COR-L47 (cell line): ENCODE measurements at places on chromosomes 6 and 20.

DNA sequence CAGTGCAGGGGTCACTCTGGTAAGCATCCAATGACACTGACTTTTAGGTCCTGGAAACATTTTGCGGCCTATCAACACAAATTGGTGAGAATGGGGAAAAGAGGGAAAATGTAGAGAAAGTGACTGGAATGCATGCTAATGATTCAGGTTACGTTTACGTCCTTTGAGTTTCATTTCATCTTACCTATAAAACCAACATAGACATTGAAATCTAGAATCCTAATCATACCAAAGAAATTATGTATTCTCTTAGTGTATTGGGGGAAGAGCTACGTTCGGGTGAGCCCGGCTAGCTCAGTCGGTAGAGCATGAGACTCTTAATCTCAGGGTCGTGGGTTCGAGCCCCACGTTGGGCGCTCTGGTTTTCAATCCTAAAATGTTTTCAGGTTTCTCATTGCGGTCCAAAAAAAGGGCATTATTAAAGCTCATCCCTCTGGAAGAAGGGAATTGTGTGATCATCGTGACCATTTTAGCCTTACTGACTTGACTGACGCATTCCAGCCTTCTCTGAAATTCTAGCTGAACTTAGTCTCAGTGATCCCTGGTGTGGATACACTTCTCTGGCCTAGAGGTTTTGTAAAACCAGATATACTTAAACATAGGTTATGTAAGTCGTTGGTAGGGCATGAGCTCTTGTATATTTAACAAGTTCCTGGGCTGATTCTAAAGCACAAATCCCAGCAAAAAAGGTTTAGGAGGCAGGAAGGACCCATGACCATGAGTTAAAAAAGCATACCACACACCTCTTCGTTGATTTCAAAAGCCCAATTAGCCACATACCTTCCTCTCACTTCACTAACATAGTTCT, 18.3 kb downstream of the HMGN4 start:
- peak; percentile 55 for DNase-seq

GRCh38 chr6:73064266-73064665, 161.0 kb downstream of the KHDC1L start:
- no peak for DNase-seq

DNA sequence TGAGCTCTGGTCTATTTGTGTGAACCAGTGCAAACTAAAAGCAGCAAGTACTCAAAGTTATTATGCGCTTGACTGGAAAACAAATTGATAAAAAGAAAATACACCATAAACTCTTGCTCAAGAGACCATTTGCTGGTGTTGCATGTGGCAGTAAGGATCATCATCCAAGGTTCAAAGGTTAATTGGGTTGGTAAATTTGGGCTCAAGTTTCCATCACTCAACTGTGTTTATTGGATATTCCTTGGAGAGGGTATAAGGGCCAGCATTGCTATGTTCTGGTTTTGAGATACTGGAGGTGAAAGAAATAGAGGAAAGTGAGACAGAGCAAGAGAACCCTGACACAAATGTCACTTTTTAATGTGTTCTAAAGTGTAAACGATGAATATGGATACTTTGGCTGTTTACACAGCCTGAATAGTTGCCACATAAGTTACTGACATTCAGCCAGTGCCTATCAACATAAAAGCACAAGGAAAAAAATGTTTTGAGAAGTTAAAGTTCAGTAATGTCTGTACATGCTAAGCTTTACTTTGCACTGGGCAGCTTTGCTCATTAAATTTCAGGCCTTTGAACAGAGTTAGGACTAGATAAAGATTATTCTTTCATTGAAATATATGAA, 736.1 kb downstream of the HDGFL1 start:
- DNase-seq: no peak

DNA sequence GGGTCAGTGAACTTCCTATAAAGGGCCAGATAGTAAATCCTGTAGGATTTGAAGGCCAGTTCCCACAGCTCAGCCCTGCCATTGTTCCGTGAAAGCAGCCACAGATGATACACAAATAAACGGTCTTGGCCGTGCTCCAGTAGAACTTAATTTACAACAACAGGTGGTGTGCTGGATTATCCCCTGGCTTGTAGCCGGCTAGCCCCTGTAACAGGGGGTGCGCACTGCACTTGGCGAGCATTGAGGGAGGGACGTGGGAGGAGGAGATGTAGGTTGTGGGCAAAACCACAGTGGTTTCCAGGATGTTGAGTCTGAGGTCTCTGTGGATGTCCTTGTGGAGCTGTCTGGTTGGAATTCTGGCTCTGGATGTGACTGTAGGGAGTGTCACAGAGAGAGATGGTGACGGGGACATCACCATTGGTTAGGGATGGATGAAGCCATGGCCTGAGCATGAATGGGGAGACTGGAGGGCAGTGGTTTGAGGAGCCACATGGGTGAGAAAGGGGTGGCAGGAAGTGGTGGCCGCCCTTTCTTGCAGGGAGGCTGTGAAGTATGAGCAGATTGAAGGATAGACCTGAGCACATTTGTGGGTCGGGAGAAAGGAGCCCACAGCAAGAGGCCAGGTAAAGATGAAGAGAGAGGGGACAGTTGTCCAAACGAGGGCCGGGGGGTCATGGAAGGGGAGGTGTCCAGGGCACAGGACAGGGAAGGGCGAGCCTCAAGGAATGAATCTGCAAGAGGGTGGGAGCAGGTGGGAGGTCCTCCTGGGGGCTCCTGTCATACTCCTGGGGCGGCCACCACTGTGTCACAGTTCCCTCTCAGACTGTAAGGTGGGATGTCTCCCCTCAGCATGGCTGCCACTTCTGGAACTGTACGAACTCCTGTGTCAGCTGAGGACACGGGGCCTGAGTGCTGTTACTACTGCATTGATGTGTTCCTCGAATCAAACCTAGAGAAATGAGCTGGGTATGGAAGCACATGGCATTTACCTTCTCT, 53.6 kb downstream of the CDH26 start:
- DNase-seq: peak; percentile 92

DNA sequence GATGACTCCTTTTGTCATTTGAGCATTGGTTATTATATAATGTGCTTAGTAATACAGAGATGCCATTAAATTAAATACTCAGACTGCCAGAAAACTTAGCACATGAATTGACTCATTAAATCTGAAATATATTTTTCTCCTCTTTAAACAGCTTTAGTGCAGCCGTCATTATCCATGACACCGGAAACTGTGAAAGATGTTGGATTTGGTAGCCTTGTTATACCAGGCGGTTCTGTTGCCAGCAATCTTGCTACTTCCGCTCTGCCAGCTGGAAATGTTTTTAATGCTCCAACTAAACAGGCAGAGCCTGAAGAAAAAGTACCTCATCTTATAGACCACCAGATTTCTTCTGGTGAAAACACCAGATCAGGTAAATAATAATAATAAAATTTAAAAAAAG, 97.6 kb downstream of the SCAF8 start:
- DNase-seq: no peak

GRCh38 chr20:32510601-32511357, 74.4 kb downstream of the NOL4L start:
- DNase-seq: no peak

- DNase-seq: no peak
Measured at GRCh38 chr6:168578036-168578435, 137.1 kb downstream of the SMOC2 start.

- DNase-seq: peak; percentile 78
Measured at GRCh38 chr6:3194535-3195419, 32.7 kb downstream of the TUBB2B start.

DNA sequence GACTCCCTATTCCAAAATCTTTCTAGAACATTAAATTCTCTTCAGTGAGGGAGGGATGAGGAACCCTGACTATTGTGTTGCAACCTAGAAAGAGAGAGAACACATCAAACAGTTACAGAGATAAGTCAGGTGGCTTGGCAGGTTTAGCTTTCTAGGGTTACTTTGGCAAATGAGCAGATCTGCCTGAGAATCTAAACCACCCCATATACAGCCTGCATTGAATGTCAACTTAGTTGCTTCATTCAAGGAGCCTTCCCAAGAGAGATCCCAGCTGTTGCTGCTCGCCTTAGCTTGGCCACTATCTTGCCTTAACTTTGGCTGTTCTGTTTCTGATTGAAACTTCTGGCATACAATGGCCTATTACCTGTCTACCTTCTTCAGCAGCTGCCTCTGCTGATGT, 74.7 kb upstream of the TCF21 start:
- DNase-seq: no peak

DNA sequence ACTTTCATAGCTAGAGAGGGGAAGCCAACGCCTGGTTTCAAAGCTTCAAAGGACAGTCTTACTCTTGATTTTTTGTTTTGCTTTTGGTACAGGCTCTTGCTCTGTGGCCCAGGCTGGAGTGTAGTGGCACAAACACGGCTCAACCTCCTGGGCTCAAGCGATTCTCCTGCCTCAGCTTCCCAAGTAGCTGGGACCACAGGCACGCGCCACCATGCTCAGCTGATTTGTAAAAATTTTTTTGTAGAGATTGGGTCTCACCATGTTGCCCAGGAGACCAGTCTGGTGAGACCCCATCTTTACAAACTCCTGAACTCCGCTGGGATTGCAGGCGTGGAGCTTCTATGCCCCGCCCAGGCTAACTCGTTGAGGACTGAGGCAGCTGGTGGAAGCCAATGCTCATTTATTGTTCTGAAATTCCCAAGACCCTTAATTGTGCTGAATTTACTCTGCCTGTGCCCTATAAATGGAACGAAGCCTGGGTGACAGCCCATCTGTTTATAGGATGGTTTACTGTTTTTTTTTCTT, 18.0 kb downstream of the SRSF3 start:
- no peak for DNase-seq

DNA sequence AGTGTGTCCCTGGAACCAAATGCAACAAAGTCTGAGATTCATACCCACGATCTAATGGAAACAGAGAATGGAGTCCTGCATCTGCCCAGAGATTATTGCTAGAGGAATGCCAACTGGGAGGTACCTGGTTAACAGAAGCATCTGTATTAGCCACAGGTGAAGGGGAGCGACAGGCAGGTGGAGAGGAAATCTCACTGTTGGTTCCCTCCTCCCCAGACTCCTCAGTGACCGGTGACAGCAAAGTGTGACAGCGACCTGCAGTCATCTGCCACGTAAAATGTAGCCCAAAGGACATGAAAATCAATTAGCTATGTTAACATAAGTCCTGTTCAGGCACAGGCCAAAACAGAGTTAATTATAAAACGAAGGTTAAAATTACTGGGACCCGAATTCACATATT, 336.6 kb downstream of the SYNE1 start:
- no peak for DNase-seq

DNA sequence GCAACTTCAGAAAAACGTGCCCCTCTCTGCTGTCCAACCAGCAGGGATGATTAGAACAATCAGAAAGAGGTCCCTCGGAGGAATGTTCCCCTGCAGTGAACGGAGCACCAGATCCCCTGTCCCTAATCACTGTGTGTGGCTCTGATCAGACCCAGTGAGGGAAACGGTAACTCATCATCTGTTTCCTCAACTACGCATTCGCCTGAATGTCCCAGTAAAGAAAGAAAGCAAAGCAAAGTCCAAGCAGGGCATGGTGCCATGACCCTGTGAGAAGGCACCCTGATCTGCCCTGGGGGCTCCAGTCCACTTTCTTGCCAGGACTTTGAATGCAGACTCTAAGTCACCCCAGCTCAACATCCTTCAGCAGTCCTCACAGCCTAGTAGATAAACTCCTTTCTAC, 149.2 kb downstream of the LY86 start:
- no peak for DNase-seq

DNA sequence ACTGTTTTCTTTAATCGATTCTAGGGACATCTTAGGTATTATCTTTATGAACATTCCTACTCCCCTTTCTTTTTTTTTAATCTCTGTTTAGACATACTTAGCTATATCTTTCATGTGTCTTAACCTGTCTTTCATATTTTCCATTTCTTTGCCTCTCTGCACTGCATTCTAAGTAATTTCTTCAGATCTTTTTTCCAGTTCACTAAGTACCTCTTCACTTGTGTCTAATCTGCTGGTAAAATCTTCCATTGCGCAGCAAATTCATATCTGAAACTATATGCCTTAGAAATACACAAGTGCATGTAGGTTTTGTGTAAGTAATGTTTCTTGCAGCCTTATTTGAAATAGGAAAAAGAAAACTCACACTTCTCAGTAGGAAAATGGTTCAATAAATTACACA, 165.4 kb upstream of the BTBD3 start:
- DNase-seq: no peak

GRCh38 chr20:15638816-15639215, 934.4 kb downstream of the KIF16B start:
- no peak for DNase-seq

DNA sequence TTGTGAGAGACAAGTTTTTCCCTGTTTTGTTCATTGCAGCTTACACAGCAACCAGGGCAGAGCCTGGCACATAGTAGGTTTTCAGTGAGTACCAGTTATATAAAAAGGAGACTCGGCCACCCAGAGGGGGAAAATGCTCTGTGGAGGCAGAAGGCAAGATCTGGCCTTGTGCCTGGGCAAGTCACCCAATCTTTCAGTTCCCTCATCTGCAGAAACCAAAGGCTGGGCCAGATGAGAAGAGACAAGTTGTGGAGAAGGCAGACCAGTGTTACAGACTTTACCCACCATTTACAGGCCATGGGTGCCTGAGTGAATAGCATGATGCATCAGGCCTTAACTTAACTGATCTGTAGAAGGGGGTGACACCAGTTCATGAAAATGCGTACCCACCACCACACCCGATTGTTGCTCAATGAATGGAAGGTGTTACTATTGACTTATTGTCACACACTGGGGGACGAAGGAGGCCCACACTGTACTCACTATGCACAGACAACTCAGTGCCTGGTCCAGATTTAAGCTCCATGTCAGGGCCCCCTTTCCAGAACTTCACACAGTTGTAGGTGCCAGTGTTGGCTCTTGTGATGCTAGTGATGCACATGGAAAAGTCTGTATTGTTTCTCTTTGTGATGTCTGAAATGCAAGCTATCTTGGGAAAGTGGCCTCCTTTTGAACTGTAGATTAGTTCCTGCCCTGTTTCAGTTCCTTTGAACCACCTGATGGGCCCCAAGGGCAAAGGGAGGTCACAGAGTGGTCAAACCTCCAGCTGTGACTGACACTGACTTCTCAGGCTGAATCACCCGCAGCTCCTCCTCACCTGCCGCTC, 64.3 kb upstream of the SIRPG start:
- DNase-seq: no peak
